CD14-positive monocyte (primary cell): ENCODE measurements at places on chromosomes 12 and 14.

DNA sequence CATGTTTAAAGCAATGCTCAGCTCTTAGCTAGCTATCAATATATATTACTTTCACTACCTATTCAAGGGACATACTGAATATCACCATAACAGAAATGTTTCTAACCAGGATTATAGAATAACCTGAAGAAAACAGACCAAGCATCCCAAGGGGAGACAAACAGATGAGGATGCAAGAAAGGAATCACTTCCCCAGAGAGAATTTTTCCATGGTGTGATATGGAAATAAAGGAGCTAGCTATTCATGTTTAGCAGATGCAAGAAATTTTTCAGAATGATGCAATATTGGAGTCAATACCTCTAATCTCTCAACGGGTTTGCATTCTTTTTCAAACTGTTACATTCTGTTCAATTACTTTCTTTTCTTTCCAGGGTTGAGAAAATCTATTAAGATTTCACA, 538.9 kb upstream of the FLRT2 start:
- no peak for DNase-seq

- DNase-seq: no peak
Measured at GRCh38 chr14:106657460-106657859, 1131.1 kb downstream of the TMEM121 start.

- no peak for DNase-seq
Measured at GRCh38 chr14:102565959-102566358, 26.5 kb upstream of the RCOR1 start.

DNA sequence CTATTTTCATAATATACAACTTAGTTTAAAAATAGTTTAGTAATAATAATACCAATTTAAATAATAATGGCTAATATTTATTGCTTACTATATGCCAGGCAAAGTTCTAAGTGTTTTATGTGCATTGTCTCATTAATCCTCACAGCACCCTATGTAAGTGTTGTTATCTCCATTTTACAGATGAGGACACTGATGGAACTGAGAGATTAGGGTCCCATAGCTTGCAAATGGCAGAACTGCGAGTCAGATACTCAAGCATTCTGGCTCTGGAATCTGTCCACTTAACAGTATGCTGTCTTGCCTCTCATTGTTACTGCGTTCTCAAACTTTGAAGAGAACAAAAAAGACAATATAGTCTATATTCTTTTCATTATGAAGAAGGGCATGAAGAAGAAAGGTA, 19.0 kb downstream of the AP5M1 start:
- DNase-seq: no peak

DNA sequence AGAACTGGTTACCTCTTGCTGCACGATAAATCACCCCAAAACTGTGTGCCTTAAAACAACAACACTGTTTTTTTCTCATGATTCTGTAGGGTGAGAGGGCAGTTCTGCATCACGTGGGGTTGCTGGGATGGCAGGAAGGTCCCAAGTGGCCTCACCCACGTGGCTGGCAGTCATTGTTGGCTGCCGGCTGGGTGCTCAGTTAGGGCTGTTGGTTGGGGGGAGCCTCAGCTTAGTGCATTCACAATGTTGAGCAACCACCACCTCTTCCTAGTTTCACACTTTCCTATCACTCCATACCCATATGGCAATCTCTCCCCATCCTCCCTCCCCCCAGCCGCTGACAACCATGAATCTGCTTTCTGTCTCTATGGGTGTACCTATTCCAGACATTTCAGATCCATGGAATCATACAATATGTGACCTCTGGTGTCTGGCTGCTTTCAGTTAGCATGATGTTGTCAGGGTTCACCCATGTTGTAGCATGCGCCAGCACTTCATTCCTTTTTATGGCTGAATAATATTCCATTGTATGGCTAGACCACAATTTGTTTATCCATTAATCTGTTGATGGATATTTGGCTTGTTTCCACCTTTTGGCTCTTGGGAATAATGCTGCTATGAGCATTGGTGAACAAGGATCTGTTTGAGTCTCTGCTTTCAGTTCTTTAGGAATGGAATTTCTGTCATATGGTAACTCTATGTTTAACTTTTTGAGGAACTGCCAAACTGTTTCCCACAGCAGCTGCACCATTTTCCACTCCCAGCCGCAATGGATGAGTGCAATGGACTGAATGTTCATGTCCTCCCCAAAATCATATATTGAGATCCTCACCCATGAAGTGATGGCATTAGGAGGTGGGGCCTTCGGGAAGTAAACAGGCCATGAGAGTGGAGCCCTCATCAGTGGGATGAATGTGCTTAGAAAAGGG, 11.2 kb upstream of the POP5 start:
- no peak for DNase-seq

GRCh38 chr12:47990351-47991105, 13.7 kb downstream of the COL2A1 start:
- DNase-seq: no peak

DNA sequence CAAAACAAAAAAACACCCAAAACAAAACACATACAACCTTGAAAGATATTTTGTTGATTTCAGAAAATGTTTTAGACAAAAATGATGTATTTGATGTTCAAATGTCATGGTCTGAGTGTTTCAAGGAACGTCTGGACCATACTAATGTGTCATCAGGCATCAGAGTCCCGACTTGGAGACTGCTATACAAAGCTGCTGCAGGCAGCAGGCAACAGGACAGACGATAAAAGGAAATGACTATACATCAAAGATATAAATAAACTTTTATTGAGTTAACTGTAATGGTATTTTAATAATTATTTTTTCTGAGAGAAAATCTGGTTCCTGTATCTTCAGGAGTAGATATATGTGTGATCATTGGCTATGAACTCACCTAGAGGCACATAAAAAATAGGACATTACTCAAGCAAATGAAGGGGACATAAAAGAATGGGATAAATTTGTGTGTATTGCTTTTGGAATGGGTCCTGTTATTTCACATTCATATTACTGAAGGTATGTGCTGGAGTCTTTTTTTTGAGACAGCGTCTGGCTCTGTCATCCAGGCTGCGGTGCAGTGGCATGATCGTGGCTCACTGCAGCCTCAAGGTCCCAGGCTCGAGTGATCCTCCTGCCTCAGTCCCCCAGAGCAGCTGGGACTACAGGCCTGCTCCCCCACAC, 87.3 kb upstream of the HECTD1 start:
- DNase-seq: no peak

- no peak for DNase-seq
Measured at GRCh38 chr14:68820119-68820518, 27.3 kb upstream of the ZFP36L1 start.

DNA sequence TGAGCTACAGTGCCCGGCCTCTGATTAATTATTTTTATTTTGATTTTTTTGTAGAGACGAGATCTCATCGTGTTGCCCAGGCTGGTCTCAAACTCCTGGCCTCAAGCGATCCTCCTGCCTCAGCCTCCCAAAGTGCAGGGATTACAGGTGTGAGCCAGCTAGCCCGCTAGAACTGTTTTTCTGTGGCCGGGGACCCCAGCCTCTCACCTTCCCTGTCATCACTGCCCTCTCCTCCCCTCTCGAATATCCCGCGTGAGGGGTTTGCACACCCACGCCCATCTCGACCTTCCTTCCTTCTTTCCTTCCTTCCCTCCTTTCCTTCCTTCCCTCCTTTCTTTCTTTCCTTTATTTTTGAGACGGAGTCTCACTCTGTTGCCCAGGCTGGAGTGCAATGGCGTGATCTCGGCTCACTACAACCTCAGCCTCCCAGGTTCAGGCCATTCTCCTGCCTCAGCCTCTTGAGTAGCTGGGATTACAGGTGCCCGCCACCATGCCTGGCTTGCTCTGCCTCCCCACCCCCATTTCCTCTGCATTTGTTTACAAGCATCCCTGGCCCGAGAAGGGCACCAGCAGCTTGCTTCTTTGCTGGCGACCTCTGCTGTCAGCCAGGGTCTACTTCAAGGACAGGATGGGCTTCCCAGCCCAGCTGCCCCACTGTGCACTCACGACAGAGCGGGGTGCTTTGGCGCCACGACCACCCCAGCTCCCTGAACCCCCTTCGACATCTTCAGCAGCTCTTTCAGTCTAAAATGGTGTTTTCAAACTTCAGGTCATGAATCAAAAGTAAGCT, 4.3 kb upstream of the TRAF3 start:
- DNase-seq: no peak

GRCh38 chr14:33014710-33015109, 76.0 kb downstream of the NPAS3 start:
- DNase-seq: no peak

DNA sequence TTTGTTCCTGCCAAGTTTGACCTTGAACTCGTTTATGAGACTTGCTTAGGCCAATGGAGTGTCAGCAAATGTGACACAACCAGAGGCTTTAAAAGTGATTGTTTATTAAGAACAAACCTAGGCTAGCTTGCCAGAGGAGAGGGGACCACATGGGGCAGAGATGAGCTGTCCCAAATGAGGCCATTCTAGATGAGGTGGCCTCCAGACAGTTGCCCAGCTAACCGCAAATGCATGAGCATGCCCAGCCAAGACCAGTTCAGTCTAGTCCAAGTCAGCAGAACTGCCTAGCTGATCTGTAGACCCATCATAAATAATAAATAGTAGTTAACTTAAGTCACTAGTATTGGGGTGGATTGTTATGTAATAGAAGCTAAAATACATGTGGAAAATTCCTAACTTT, 172.8 kb upstream of the DYRK2 start:
- no peak for DNase-seq

DNA sequence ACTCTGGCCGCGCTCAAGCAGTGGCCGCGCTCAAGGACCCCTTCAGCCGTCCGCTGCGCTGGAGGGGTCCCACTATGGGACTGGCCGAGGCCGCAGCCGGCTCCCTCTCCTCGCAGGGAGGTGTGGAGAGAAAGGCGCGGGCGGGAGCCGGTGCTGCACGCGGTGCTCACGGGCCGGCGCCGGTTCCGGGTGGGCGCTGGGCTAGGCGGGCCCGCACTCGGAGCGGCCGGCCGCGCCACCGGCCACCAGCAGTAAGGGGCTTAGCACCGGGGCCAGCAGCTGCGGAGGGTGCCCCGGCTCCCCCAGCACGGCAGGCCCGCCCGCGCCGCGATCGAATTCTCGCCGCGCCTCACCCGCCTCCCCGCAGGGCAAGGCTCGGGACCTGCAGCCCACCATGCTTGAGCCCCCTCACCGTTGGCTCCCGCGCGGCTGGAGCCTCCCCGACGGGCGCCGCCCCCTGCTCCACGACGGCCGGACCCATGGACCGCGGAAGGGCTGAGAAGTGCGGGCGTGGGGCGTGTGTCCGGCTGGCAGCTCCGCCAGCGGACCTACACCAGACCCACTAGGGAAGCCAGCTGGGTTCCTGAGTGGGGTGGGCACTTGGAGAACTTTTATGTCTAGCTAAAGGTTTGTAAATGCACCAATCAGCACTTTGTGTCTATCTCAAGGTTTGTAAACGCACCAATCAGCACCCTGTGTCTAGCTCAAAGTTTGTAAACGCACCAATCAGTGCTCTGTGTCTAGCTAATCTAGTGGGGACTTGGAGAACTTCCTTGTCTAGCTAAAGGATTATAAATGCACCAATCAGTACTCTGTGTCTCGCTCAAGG, 49.5 kb downstream of the KLHL28 start:
- no peak for DNase-seq

DNA sequence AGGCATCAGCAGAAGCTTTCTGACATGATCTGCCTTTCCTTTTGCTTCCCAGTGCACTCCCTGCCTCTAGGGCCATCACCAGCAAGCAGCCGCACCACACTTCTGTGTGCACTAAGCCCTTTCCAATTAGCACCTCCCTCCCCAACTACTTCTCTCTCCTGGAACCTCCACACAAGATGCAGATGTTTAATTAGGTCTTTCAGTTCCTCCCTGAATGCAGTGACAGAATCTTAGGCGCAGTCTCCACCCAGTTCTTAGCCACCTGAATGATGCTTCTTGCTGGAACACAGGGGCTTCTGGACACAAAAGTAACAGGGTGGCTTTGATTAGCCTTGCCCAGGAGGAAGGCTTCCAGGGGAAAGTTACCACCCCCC, 32.9 kb downstream of the NIN start:
- DNase-seq: no peak

DNA sequence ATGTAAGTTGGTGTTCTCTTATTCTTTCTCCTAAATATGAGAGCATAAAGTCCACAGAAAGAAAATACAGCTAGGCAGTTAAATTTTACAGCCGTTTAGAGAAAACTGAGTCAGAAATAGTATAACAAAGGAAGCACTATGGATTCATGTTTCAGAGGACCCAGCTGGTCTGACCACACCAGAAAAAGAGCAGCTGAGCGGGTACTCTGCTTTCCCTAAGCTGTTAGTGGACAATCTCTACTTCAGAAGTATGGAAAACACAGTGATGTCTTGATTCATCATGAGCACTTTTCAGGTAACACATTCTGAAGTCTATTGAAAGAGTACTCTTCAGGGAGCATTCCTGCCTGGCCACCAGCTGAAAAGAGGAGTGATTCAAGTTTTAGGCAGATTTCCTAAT, 12.4 kb downstream of the PPM1H start:
- DNase-seq: no peak

DNA sequence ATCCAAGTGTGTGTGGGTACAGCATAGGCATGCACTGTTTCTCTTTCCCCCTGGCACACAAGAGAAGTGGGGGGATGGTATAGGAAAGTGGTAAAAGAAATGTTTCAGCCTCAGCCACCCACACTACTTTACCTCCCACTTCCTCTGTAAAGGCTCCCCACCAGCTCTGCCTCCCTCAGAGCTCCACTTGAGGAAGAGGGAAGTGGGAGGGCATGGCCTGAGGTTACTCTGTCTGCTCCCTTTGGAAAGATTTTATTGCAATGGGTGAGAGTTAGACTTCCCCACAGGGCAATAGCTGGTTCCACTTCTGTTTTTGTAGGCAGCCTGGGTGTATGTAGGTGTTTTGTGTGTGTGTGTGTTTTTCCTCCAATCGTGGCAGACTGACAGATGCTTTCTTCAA, 145.3 kb downstream of the SSPN start:
- DNase-seq: peak; percentile 46

GRCh38 chr14:92503756-92504491, 9.7 kb upstream of the RIN3 start:
- peak; percentile 71 for DNase-seq

- peak; percentile 20 for DNase-seq
Measured at GRCh38 chr12:27733052-27733656, 22.5 kb downstream of the MRPS35 start.

DNA sequence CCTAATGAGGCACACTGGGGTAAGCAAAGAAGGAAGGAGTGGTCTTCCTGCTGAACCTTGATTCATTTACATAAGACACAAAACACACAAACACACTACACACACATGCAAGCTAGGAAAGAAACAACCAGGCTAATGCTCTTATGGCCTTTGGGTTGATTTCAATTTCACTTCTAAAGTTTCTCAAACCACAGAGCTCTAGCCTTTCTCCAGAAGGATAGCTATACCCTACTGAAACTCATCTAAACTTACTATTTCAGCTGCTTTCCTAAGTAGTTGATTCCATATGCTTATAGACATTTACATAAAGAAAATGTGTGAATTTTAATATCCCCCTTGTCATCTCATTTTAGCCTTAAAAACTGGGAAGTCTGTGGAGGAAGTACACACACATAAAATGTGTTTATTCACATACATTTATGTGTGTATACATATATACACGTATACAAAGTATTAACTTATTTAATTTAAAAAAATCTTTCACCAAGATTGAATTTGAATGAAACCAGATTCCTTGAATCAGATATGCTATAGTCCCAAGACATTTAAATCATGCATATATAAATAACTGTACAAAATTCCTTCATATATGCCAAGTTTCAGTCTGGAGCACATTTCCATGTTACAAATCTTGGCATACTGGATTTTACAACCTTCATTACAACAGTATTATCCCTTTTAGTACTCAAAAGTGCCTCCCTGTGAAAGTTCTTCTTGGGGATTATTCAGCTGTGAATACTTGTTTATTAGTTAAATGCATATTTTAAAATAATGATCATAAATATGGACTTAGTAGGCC, 231.8 kb upstream of the NPAS3 start:
- no peak for DNase-seq
